Ovary (tissue), 10 donors: ENCODE measurements at places on chromosomes 6 and 20.

- DNase-seq: no peak
These were observed 181.5 kb upstream of the TCF21 start for GRCh38 chr6:133707456-133707855.

DNA sequence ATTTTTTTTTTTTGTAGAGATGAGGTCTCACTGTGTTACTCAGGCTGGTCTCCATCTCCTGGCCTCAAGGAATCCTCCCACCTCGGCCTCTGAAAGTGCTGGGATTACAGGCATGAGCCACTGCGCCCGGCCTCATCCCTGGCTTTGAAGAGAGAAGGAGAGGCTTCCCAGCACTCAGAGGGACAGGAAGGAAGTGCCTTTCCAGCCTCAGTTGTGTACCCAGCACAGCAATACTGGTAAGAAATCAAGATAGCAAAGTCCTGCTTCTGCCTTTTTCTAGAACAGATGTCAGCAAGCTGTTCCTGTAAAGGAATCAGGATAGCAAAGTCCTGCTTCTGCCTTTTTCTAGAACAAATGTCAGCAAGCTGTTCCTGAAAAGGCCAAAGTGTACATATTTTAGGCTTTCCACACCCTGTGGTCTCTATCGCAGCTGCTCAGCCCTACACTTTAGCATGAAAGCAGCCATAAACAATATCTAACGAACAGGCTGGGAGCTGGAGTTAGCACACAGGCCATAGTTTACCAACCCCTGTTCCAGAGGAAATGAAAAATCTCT lies 6.3 kb upstream of the PLTP start:
- no peak for DNase-seq

DNA sequence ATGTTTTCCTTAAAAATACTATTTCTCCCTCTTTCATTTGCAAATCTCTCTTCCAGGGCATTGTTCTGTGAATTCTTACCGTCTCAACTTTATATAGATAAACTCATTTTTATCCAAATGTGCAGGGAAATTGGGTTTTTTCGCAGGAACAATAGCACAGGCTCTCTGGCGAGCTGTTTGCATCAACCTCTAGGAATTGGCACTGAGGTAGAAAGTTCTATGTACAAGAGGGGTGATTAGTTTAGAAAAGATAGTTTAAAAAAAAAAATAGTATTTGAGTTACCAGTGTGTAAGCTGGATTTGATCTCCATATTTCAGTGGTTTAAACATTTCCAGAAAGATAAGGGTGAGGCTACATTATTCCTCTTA lies 129.7 kb upstream of the BTN3A2 start:
- no peak for DNase-seq

DNA sequence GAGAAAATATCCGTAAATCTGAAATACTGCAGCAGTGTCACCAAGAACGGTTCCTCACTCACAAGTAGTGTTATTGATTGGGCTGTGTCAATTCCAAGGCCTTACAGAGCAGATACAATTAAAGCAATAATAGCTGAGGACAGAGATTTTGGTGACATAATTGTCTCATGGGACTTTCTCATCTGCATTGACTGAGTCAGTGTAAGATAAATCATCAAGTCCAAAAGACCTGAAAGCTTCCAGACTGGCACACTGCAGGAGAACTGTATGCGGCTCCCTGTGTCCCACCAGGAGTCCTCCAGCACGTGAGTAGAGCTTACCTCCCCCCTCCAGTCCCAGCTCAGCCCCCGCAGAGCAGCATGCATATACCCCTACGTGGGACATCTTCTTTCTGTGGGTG lies 655.2 kb upstream of the ARID1B start:
- no peak for DNase-seq

- DNase-seq: no peak
These were observed 154.6 kb downstream of the SASH1 start for GRCh38 chr6:148497257-148497656.
